ENCODE measurements at places on chromosomes 12 and 14. TPM values are rescaled to one million over a fixed set of nuclear protein-coding genes. Genes with fewer than 3 reads are reported as not detected.

TBC1D30 gene
- total RNA-seq = 0.59 TPM

PLEK2 gene
- 93.2 TPM for total RNA-seq

TNFRSF1A gene
- 107 TPM for total RNA-seq

TEX52 gene
- not detected for total RNA-seq

B4GALNT3 gene
- total RNA-seq = 5.3 TPM

LYZ gene
- total RNA-seq = not detected

CMKLR1 gene
- total RNA-seq = 0.33 TPM

PTHLH gene
- 106 TPM for total RNA-seq

GARIN6 gene
- not detected for total RNA-seq

CFAP251 gene
- 18.7 TPM for total RNA-seq

SEC23A gene
- total RNA-seq = 97.6 TPM

GLT1D1 gene
- not detected for total RNA-seq

SSPN gene
- 11.0 TPM for total RNA-seq

DBX2 gene
- not detected for total RNA-seq

ITPR2 gene
- total RNA-seq = 25.6 TPM

TAS2R9 gene
- total RNA-seq = not detected

PPP1CC gene
- 80.3 TPM for total RNA-seq
